Suppressor macrophage treated with lipopolysaccharide for 1 hour (primary cell): ENCODE measurements at places on chromosomes 1 and 21.

GRCh38 chr1:209783386-209783785 lies 973 bp downstream of the C1orf74 start:
- DNase-seq = no peak

- peak; percentile 79 for DNase-seq
These were observed 5.6 kb upstream of the REN start for GRCh38 chr1:204171751-204172178.

- DNase-seq = no peak
These were observed 62.9 kb upstream of the SELENON start for GRCh38 chr1:25737130-25737529.

DNA sequence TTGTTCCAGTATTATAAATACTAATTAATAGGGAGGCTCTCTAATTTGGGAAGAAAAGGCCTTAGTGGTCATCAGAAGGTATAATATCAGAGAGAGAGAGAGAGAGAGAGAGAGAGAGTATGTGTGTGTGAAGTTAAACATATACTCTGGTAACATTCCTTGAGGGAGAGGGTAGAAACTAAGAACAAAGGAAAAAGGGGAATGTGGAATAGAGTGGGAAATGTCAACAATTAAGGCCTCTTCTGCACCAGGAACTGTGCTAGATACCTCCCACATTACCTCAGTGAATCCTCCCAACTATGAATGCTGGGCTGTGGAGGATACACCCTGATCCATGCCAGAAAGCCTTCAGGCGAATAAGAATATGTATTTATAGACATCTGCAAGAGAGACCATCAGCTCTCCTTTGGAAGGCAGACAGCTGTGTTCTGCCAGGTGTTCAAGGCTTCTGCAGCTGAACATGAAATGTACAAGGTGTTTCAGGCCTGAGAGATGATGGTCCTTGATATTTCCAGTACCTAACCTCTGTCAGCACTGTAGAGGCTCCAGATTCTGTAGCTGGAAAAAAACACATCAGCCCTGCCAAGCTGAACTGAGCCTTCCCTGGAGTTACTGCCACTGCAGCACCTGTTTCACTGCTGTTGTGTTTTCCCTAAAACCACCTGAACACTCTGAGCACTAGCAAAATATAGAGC lies 29.1 kb downstream of the TBX15 start:
- DNase-seq = no peak

- no peak for DNase-seq
These were observed 10.1 kb upstream of the ERICH3 start for GRCh38 chr1:74683656-74684055.

DNA sequence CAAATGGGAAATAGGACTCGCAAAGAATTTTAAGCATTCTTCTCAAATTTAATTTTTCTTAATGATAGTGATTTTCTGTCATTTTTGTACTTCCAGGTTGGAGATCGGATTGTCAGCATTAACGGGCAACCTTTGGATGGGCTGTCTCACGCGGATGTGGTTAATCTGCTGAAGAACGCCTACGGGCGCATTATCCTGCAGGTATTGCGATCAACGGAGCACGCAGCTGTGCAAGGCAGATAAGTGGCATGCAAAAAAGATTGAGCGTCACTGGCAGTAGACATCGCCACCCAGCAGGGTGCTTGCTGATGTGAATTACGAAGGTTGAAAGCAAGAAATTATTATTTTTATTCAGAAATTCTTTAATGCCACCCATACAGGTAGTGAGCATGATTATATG lies 65.9 kb upstream of the L1TD1 start:
- no peak for DNase-seq

- DNase-seq = no peak
These were observed 126.1 kb downstream of the CACHD1 start for GRCh38 chr1:64595871-64596515.

- peak; percentile 90 for DNase-seq
These were observed 9.6 kb upstream of the ADORA1 start for GRCh38 chr1:203117611-203118575.

GRCh38 chr1:52142220-52143183 lies 613 bp downstream of the ZFYVE9 start:
- DNase-seq = peak; percentile 44

GRCh38 chr1:210857705-210858104 lies 276.2 kb downstream of the KCNH1 start:
- DNase-seq = no peak

GRCh38 chr1:24695202-24695974 lies 49.9 kb upstream of the CLIC4 start:
- peak; percentile 30 for DNase-seq

GRCh38 chr1:153932156-153933131 lies 9.7 kb upstream of the GATAD2B start:
- DNase-seq = no peak

- DNase-seq = no peak
These were observed 1421.7 kb downstream of the KCNT2 start for GRCh38 chr1:195186544-195186943.

GRCh38 chr1:180235077-180235501 lies 5.0 kb downstream of the LHX4 start:
- no peak for DNase-seq

- DNase-seq = no peak
These were observed 38.9 kb upstream of the TARDBP start for GRCh38 chr1:10973552-10973951.

DNA sequence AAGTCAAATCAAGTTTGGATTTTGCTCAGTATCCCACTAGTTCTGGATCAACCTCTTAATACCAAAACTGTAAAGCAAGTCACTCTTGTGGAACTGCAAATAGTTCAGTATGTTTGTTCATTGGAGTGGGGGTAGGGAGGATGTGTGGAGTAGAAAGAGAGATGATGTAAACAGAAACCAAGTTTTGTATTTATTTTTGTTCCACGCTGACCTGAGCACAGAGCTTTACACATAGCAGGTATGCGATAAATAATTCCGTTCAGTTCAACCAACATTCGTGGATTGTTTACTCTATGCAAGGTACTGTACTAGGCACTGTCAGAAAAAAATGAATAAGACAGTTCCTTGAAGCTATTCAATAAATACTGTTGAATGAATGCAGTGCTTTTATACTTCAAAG lies 4.5 kb upstream of the ZNF644 start:
- no peak for DNase-seq

DNA sequence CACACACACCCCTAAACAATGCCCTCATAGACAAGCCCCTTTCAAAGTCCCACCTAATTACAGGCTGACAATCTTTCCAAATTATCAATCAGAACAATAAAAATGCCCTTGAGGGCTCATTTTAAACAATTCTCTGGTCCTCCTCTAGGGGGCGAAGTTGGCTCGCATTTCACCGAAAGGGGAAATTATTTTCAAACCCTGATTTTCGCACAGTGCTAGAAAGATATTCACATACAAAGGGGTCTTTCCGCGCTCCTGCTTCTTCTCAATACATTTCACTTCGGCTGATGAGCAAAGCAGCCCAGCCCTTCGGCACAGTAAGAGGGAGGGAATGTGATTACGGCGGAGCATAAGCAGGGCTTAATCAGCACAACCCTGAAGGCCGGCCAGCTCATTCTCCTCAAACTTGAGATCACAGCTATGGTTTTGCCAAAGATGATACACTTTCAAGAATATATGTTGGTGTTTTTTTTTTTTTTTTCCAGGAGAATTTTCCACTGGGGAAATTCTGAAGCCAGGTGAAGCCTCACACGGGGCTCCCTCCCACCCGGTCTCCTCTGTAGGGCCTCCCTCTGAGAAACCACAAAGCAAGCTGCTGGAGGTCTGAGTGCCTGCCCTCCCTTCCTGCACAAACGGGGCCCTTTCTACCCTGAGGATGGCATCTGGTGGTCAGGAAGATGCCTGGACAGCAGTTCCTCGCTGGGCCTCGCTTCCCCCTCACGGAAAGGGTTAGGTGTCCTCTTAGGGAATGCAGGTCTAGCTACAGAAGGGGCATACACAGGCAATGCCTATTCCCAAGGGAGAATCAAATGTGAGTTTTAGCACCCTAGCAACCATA lies 66.9 kb downstream of the GNG12 start:
- DNase-seq = peak; percentile 73

DNA sequence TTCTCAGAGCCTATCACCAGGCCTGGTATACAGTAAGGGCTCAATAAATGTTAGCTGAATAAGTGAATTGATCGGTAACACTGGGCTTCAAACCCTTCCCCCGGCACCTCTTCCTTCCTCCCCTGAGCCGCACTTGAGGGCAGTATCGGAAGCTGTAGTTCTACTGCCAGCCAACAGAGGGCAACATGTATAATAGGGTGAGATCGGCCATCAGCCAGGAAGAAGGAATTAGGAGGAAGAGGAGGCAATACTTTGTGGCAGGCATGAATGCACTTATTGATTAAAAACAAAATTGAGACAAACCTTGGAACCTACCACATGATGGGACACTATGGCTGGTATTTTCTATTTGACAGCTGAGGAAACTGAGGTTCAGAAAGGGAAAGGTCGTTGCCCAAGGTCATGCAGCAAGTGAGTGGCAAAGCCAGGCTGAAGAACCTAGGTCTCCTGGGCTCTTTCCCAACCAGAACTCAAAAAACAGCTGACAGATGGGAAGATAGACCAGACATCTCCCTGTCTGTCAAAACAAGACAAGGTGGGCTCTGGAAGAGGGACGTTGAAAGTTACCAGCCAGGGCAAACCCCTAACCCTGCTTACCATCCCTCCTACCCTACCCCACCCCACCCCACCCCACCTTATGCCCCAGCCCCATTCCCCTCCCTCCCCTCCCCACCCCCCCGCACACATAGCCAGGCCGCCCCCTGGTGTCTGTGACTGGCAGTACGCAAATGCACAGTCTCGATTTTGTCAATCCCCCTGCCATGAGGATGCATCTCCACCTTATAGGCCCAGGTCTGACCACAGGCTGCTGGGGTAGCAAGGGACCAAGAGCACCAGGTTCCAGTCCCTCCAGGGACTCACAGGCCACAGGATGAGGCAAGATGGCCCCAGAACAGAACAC lies 107.3 kb upstream of the RUNX3 start:
- DNase-seq = peak; percentile 87

- DNase-seq = no peak
These were observed 8.4 kb downstream of the CR2 start for GRCh38 chr1:207462535-207462934.

DNA sequence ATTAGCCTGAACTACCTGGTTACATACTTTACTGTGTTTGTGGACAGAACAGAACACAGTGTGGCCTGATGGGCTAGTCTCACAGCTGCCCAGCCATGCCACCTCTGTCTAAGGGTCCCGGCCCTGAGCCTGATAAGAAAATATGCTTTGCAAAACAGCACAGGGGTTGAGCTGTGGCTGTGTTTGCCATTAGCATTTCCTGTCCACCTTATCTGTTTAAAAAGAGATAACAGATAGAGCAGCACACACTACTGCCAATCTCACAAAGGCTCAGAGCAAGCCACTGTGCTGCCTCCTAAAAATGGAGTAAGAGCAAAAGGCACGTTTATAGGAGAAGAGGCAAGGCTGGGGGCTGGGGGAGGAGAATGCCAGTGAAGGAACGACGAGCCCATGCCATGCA lies 95.0 kb downstream of the SUSD4 start:
- DNase-seq = no peak

- DNase-seq = no peak
These were observed 489 bp downstream of the CELSR2 start for GRCh38 chr1:109249654-109250401.

DNA sequence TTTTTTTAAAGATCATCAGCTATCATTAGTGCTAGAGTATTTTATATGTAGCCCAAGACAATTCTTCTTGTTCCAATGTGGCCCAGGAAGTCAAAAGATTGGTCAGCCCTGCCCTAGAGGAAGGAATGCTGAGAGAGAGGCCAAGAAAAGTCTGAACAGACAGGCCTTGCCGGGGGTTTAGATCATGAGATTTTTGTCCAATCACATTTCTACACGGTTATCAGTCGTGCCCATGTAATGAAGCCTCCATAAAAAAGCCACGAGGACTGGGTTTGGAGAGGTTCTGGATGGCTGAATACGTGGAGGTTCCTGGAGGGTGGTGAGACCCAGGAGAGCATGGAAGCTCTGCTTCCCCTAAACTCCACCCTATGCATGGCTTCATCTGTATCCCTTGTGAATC lies 24.3 kb upstream of the ENO1 start:
- no peak for DNase-seq

DNA sequence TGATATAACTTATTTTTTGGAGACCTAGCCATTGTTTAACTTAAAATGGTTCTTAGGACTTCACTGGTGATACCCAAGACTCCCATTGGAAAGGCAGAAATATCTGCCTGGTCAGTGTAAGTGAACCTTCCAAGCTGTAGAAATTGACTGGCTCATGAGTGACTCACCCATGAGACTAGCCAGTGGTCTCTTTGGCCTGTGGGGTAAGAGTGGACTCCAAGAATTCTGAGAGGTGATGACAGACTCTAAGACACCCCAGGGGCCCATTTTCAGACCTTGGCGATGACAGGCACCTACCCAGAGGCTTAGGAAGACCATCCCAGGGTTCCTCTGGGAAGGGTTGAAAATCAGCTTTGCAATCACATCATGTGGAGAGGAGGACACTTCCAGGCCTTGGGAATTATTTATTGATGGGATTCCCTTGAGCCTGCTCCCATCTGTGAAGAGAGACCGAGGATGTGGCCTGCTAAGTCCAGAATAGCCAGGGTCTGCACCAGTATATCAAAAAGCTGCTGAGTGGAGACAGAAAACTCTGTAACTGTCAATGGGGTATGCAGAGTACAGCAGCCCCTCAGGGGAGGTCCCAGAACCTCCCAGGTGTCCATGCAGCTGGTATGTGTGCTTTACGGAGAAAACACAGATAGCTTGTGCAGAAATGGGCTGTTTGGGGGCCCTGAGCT lies 78.9 kb downstream of the KAZN start:
- DNase-seq = no peak

GRCh38 chr1:237913345-237913744 lies 22.6 kb upstream of the ZP4 start:
- no peak for DNase-seq
